ENCODE measurements at places on chromosomes 2 and 18.

- DNase-seq = no peak
These were observed 81.6 kb downstream of the NDUFA10 start for GRCh38 chr2:239943571-239943970.

DNA sequence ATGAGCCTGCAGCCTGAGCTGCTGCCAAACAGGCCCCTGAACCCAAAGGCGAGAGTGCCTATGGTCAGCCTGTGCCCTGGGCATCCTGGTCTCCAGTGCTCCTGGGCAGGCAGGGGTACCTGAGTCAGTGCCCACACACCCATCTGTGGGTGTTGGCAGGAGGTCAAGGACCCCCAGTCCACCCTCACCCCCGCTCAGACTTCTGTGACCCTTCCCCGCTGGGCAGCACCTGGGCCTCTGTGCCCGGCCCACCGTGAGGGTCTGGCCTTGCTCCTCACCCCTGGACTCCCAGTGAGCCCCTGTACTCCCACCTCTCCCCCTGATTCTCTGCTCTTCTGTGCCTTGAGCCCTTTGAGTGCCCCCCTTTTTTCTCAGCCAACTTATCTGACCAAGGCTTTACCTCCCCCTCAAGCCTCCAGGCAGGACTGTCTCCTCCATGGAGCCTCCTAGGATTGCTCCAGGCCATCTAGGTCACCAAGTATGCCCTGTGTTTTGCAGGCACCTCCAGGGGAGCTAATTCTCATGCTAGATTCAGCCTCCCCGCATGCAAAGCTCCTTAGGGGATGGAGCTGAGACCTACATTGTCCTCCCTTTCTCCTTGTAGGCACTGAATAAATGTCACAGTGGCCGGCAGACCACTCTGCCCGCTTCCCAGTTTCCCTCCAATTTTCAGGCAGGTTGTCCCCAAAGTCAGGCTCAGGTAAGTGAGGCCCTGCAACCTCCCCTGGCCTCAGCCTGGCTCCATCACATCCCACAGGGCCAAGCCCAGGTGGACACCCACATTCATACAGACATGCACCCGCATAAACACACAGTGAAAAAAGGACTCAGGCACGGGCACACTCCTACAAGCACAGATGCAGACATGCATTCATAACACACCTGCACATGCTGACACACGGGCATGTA is 21.9 kb upstream of the PTMA start:
- DNase-seq = no peak

DNA sequence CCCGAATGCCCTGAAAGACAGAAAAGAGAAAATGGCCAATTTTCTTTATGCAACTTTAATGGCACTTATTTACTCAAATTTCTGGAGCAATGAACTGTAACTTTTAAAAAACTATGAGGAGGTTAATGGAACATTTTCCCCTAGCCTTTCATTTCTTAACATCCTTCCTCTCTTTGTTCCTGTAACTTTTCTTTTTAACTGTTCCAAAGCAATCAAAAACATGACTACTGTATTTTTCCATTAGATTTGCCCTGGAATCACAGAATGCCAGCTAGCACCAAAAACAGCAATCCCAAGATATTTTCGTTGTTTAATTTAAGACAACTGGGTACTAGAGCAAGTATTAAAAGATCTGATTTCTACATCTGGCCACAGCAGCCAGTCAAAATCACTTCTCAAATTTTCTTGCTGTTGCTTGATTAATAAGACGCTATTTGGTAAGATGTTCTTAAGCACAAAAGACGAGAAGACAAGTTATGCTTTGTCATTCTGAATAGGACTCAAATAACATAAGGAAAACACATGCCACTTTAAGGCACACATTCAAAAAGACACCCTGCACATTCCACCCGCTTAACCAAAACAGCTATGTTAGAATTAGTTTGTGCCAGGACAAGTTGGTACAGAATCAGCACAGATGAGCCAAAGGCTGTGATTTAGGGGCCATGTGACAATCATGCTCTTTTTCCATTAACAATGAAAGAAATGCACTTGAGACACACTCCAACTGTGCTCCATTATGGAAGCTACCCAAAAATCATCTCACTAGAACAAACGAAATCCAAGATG is 3.6 kb downstream of the STARD7 start:
- DNase-seq = no peak

GRCh38 chr2:229779650-229780049 is 65.3 kb upstream of the DNER start:
- DNase-seq = no peak
